ENCODE measurements at places on chromosomes 7 and 10. TPM values are rescaled to one million over a fixed set of nuclear protein-coding genes. Genes with fewer than 3 reads are reported as not detected.

The ST8SIA6 gene
- 4.7 TPM for total RNA-seq

The HMX2 gene
- not detected for total RNA-seq

The TUBB8 gene
- not detected for total RNA-seq

The PLXDC2 gene
- total RNA-seq = 9.3 TPM

The RADIL gene
- total RNA-seq = 3.7 TPM

The AKR1B15 gene
- not detected for total RNA-seq

The PNLIPRP3 gene
- total RNA-seq = not detected

The CYTH3 gene
- total RNA-seq = 33.2 TPM

The SYCE1 gene
- 0.74 TPM for total RNA-seq

The NME8 gene
- total RNA-seq = not detected

The MRLN gene
- 0.49 TPM for total RNA-seq

The MNX1 gene
- not detected for total RNA-seq

All from temporal lobe (tissue), 4 donors.